ENCODE measurements at places on chromosomes 6 and 20.

- DNase-seq = no peak
These were observed 33.4 kb upstream of the SLC22A1 start for GRCh38 chr6:160088069-160088783.

- DNase-seq = no peak
These were observed 94.7 kb downstream of the RPP40 start for GRCh38 chr6:4909063-4909706.

DNA sequence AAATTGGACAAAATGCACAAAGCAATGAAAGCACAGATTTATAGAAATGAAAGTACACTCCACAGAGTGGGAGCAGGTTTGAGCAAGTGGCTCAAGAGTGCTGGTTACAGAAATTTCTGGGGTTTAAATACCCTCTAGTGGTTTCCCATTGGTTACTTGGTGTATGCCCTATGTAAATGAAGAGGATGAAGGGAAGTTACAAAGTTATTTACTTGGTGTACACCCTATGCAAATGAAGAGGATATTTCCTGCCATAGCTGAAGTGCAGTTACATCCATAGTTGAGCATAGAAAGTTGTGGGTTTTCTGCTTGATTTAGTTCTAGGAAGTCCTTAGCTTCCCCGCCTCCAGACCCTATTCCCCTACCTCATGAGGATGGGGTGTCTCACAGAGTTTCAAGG lies 22.7 kb downstream of the BCAS1 start:
- DNase-seq = no peak

GRCh38 chr20:1945134-1945618 lies 48.7 kb downstream of the PDYN start:
- DNase-seq = peak; percentile 87

DNA sequence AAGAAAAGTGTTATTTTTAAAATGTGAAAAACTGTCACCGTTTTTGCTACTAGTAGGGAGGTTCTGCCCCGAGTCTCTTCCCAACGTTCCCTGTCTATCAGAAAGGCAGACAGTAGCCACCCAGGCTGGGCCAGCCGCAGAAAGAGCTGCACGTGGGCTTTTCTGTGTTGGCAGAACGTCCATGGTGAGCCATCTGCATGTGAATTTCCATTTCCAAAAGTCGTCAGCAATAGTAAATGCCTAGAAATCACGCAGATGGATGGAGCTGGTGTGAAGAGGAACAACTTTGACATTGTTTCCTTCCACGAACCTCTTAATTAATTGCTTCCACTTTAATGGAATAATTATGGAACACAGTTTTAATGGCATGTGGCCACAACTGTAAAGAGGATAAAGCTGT lies 97.5 kb downstream of the FAM120B start:
- DNase-seq = no peak
